ENCODE measurements at places on chromosomes 11 and 22.
A peak's percentile ranks its signal among the peaks of the same experiment; 100 is the strongest.

DNA sequence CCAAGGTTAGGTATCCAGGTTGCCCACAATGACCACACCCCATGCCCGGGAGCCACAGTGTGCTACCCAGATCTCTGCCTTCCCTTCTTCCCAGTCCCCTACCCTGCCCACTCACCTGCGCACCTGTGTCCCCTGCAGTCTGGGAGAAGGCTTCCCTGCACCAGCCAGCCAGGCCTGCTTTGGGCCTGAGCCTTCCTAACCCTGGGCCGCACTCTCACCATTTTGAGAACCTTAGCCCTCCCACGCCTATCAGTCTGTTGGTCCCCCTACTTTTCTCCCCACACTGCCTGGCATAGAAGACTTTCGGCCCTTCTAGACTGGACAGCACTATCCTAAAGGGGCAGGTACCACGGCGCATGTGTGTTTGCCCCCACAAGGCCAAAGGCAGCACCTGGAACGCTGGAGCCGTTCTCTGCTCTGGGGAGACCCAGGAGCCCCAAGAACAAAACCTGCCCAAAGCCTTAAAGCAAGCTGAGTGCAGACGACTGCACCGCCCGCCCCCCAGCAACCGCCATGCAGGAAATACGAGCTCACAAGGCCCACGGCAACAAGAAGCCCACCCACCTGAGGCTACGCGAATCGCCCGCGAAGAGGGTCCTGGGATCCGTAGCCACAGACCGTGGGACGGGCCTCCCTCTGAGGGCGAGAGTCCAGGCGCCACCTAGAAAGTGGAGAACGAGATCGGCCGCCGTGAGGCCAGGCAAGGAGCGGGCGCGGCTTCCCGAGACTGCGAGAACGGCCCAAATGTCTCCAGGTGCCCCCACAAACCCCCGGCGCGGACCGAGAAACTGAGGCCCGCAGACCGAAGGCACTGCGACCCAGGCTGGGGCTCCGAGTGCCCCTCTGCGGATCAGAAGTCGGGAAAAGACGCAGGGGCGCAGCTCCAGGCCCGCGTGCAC, 546 bp downstream of the GNB1L start:
- DNase-seq: no peak

- no peak for DNase-seq
These were observed 203.1 kb upstream of the B3GAT1 start for GRCh38 chr11:134615041-134615615.

DNA sequence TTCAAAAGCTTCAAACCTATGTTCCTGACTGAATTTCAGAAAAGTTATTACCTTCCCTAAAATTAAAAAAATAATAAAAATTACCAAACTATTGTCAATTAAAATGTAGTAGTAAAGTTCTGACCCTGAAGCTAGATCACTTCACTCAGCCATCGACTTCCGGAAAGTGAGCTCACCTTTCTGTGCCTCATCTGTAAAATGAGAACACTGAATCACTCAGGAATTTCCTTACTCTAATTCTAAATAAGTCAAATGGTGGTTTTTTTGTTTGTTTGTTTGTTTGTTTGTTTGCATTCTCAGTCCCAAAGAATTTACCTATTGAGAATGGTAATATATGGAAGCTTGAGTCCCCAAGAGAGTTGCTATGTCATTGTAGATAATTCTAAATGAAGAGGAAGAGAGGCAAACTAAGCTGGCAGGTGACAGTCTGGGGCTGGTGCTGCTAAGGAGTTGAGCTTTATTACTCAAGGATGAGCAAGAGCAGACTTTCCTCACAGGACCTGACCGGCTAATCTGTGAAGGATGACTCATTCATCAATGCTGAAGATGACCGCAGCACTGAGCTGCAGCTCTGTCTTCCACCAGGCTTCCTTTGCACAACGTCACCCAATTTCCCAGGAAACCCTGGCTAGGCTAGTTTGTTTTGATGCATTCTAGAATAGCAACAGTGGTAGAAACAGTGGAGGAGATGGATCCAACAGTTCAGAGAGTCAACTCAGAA, 248.8 kb downstream of the RAB38 start:
- peak; percentile 70 for DNase-seq

DNA sequence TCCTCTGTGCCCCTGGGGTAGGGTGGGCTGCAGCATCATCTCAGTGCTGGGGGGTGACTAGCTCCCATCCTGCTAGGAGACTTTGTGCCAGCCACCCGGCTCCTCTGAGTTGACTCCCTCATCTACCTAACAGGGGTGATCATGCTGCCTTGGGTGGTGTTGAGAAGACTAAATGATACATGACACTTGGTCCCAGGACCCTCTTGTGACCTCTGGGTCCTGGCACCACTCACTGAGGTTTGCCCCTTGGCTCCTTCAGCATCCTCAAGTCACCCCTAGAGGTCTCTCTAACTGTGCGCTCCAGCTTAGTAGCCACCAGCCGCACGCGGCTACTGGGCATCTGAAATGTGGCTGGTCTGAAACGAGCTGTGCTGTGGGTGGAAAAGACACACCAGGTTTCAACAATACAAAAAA, 72.1 kb downstream of the LRRC32 start:
- DNase-seq: peak; percentile 77

GRCh38 chr11:100791860-100792259, 104.8 kb downstream of the ARHGAP42 start:
- DNase-seq: peak; percentile 13

GRCh38 chr22:44309137-44309536, 3.6 kb downstream of the SHISAL1 start:
- DNase-seq: peak; percentile 97

- peak; percentile 62 for DNase-seq
These were observed 39.6 kb downstream of the BCR start for GRCh38 chr22:23219822-23220484.

- DNase-seq: no peak
These were observed 84.7 kb downstream of the CDKN1C start for GRCh38 chr11:2800655-2801531.

DNA sequence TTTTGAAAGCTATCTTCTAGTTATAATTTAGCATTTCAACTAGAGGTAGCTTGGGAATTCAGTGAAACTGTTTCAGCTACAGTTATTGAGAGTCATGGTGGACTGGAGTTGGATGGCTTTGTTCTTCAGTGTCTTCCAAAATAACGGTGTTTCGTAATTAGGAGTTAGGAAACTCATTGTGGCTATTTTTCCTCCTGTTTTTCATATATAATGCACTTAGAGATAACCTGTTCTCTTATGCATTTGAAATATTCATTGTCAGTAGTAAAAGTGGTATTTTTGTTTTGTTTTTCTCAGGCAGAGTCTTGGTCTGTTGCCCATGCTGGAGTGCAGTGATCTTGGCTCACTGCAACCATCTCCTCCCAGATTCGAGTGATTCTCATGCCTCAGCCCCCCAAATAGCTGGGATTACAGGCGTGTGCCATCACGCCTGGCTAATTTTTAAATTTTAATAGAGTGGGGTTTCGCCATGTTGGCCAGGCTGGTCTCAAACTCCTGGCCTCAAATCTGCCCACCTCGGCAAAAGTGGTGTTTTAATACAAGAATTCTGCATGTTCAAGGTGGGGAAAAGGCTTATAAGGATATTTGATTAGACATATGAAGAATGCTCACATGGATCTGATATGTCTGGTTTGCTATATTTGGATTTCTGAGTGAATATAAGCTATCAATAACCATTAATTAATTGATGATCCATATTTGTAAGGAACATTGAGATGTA, 12.7 kb downstream of the PDHX start:
- DNase-seq: peak; percentile 37

DNA sequence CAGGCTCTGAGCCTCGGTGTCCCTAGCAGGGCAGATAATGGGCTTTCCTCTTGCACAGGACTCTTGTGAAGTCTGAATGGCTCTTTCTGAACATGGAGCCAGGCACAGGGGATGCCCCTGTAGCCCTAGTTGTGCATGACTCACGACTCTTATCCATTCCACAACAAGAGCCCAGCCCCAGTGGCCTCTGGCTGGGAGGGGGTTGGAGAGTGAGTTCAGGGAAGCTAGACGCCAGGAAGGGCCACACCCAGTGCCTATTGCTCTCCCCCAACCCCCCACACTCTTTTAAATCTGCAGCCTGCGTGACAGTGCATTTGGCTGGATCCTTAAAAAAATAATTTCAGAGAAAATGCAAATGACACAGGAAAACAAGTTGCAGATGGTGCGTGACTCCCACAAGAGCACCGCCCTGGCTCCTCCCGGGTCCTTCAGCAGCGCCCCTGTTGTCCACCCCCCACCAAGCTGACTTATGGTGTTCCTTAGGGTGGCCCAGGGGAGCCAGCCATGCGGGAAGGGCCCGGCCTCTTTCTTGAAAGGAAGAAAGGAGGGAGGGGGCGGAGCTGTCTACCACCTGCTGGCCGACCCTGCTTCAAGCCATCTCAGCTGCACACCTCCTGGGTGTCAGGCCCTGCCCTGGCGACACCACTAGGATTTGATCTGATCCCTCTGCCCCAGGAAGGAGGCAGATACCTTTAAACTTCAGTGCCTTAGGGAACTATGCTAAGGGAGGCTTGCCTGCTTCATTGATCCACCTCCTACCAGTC, 74.7 kb downstream of the MN1 start:
- DNase-seq: peak; percentile 93

GRCh38 chr11:108233277-108233945, 10.5 kb downstream of the ATM start:
- no peak for DNase-seq

- DNase-seq: no peak
These were observed 20.5 kb downstream of the ZNF74 start for GRCh38 chr22:20414450-20414849.

DNA sequence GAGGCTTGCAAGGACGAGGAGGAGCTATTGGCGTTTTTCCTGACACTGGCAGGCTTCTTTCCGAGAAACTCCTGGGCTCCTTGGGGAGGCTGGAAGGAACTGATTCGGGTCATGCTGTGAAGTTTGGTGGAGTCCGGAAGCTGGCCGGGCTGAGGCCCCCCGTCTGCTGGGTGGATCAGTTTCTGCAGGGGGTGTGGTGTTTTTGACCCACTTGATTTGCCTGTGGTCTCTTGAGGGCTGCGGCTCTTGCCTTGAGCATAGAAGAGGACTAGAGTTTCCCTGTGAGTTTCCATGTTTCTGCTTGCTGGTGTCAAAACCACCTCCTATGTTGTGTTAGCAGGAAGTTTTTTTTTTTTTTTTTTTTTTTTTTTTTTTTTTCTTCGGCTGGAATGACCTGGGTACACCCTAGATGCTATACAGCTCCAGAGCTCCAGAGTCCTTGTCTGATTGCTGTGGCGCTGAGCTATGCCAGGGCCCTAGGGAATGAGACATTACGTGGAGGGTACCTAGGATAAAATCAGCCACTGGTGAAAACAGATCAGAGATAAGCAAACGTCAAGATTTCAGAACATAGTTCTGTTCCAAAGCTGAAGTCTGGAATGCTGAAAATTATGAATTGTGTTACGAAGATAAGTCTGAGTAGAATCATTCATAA, 728 bp downstream of the TBC1D22A start:
- peak; percentile 23 for DNase-seq

DNA sequence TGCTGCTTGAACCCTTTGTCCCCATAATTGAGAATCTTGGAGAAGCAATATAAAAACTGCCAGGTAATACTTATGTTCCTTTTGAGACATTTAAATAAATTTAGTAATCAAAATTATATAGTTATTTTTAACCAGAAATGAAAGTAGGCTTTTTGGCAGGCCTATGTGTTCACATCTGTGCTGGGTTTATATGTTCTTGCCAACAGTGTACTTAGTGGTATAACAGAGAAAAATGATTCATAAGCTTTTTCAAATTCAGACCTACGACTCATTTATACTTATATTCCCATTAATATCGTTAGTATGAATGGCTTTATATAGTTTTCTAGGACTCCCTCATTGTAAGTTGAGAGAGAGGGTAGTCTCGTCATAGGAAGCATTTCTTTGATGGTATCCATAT, 79.0 kb downstream of the DDX10 start:
- peak; percentile 9 for DNase-seq

DNA sequence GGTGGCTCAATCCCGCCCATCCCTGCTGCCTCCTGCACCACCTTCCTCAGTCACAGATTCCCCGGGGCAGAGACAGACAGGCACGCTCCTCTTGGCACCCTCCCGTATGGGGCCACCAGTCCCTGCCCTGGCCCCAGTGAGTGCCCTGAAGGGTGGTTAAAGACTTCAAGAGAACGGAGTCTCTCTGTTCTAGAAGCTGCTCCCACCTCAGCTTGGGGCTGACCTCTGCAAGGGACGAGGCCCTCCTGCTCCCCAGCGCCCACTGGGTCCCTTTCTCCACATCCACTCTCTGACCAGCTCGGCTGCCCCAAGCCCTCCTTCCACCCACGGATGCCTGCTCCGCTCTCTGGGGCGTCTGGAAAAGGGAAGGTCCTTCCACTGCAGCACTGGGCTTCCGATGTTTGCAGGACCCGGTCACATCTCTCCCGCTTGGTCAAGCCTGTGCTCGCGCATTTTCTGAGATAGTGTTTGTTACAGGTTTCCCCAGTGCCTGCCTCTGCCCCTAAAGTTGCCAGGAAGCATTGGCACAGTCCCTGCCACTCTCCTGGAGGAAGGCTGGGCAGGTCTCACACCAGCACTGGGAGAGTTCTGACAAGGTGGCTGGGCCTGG, 1487.9 kb downstream of the TBC1D22A start:
- no peak for DNase-seq

GRCh38 chr11:44286268-44286880, 23.6 kb downstream of the ALX4 start:
- peak; percentile 73 for DNase-seq

- no peak for DNase-seq
These were observed 20.8 kb upstream of the RFPL3 start for GRCh38 chr22:32336771-32337424.

DNA sequence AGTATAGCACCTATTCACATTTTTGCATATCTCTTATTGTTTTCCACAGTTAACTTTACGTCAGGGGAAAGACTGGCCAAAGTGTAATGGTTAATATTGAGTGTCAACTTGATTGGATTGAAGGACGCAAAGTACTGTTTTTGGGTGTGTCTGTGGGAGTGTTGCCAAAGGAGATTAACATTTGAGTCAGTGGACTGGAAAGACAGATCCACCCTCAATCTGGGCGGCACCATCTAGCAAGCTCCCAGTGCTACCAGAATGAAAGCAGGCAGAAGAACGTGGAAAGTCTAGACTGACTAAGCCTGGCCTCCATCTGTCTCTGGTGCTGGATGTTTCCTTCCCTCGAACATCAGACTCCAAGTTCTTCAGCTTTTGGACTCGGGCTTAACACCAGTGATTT, 1900.7 kb upstream of the RAG2 start:
- DNase-seq: no peak

- peak; percentile 94 for DNase-seq
These were observed 10.1 kb downstream of the C11orf91 start for GRCh38 chr11:33690290-33691065.

- no peak for DNase-seq
These were observed 484.7 kb upstream of the TENM4 start for GRCh38 chr11:79925570-79925969.

- DNase-seq: no peak
These were observed 4.0 kb downstream of the UCP2 start for GRCh38 chr11:73978576-73979086.

Measured in cardiac fibroblast (primary cell).